Renal cortex interstitium (tissue), 15 donors: ENCODE measurements at places on chromosomes 3 and 15. TPM values are rescaled to one million over a fixed set of nuclear protein-coding genes. Genes with fewer than 3 reads are reported as not detected.

DNA sequence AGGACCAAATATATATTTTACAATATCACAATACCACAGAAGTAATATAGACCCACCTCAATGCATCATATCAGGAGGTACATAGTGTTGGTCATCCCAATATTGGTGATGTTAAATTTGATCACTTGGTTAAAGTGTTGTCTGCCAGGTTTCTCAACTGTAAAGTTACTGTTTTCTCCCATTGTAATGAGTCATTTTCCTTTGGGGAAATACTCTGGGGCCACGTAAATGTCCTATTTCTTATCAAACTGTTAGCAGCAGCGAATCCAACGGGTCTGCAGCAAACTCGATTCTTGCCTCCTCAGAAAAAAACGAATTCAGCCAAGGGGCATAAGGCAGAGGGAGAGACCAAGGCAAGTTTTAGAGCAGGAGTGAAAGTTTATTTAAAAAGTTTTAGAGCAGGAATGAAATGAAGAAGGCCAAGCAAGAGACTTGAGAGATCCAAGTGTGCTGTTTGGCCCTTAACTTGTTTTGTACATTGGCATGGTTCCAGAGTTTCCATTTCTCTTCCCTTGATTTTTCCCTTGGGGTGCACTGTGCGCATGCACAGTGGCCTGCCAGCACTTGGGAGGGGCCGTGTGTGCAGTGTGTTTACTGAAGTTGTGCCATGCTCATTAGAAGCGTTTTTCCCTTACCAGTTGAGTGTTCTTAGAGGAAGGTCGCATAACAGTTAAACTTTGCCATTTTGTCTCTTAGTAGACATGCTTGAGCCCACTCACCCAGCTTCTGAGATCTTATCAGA lies 512.5 kb downstream of the AGBL1 start:
- DNase-seq: no peak

Gene MAPKBP1
- polyA plus RNA-seq: 13.7 TPM

GRCh38 chr15:33846862-33847261 lies 121.4 kb upstream of the CHRM5 start:
- no peak for DNase-seq

Gene SH2D7
- polyA plus RNA-seq: 0.44 TPM

DNA sequence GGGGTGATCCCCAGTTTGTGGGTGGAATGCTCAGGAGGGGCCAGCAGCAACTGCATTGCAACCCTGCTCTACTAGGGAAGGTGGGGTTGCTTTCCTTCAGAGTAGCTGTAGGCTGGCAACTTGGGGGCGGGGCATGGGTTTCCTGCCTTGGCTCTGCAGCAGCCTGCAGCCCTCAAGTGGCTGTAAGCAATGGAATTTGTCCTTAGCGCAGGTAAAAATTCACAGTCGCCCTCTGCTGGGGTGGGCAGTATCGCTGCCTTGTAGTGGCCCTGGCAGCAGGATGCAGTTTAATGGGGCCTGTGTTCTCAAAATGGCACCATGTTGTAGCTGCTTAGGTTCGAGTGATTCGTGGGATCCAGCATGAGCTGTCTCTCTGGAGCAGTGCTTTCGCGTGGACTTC lies 29.8 kb downstream of the STT3B start:
- DNase-seq: no peak

GRCh38 chr3:140251678-140252077 lies 316.7 kb downstream of the CLSTN2 start:
- DNase-seq: no peak

DNA sequence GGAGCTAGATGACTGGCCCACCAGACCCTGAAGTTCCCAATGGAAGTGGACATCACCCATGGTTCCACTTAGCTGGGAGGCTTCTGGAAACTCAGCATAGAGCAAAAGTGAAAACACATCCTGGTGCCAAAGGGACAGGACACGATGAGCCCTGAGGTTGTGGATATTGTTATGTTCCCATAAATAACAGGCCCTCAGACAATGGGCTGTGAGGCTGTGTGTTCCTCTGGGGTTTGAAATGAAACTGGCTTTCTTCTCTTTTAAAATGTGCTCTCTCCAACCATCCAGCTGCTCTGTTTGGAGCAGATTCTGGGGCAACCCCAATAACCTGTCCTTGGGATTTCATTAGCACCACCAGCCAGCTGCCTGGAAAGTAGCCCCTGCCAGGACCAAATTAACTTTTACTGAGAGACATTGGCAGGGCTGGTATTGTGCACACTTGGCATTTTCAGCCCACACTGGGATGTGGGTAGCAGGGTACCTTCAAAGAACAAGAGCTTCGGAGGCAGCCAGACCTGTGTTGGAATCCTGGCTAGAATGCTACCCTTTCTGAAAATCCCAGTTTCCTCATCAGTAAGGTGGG lies 97.5 kb downstream of the DNAJB8 start:
- no peak for DNase-seq

DNA sequence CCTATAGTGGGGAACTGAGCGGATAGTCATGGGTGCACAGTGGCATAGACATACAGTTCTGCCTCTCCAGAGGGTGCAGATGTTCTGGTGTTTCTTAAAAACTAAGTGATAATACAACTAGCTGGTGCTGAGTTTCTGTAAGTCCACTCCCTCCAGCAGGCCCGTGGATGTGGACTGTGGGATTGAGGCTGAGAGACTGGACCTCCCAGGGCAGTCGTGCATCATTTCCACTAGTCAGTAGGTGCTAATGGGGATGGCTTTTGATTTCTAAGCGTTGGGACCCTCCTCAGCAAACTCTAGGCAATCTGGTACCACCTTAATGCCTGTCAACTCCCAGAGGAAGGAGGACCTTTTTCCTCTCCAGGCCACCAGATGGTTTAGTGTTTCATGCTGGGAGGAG lies 27.3 kb upstream of the TIMP4 start:
- no peak for DNase-seq
